ENCODE measurements at places on chromosomes 2 and 18. TPM values are rescaled to one million over a fixed set of nuclear protein-coding genes. Genes with fewer than 3 reads are reported as not detected.

Gene G6PC2
- total RNA-seq: not detected

Gene TGIF1
- total RNA-seq: 37.5 TPM

Gene NCK2
- total RNA-seq: 30.8 TPM

Gene ZBTB7C
- total RNA-seq: 0.50 TPM

Gene UNC80
- not detected for total RNA-seq

Gene PLEKHH2
- 4.5 TPM for total RNA-seq

Gene PSMA8
- total RNA-seq: not detected

Gene LBX2
- 1.6 TPM for total RNA-seq

Gene ANKRD39
- 21.5 TPM for total RNA-seq

Gene AP1S3
- total RNA-seq: 6.4 TPM

Gene NT5DC4
- not detected for total RNA-seq

Gene HRH4
- not detected for total RNA-seq

Gene SERPINB12
- total RNA-seq: not detected

Gene NUP35
- total RNA-seq: 41.9 TPM

Gene CGREF1
- 2.1 TPM for total RNA-seq

Gene ZNF385B
- total RNA-seq: not detected

Gene MC2R
- total RNA-seq: not detected

Gene MC4R
- not detected for total RNA-seq

Gene SKOR2
- not detected for total RNA-seq

Gene RAD51AP2
- total RNA-seq: not detected

Gene APCDD1
- not detected for total RNA-seq

Gene TLX2
- total RNA-seq: not detected

Gene TXNDC2
- total RNA-seq: not detected

Gene HOXD13
- total RNA-seq: 0.06 TPM

Gene TNFRSF11A
- not detected for total RNA-seq

Gene LDLRAD4
- 0.09 TPM for total RNA-seq

Gene DNAJB2
- 57.8 TPM for total RNA-seq

Gene PECR
- 24.7 TPM for total RNA-seq

Gene LPIN2
- total RNA-seq: 13.7 TPM

Gene CPS1
- 16.0 TPM for total RNA-seq

Gene KCNG2
- not detected for total RNA-seq

Gene MOGAT1
- total RNA-seq: not detected

Gene SIX2
- 3.6 TPM for total RNA-seq

Gene ASNSD1
- 58.3 TPM for total RNA-seq

Gene PPP1R7
- 140 TPM for total RNA-seq

Gene PELI1
- 7.0 TPM for total RNA-seq

Gene OTOS
- total RNA-seq: not detected

Gene FZD7
- 90.7 TPM for total RNA-seq

Gene GDF7
- 0.03 TPM for total RNA-seq

Gene OBSL1
- 53.1 TPM for total RNA-seq

Gene CIAO1
- total RNA-seq: 86.9 TPM

Gene BABAM2
- 24.6 TPM for total RNA-seq

Gene DNAJC5G
- not detected for total RNA-seq

Gene MPP4
- total RNA-seq: 5.3 TPM

Gene CD207
- not detected for total RNA-seq

Gene KYNU
- not detected for total RNA-seq

Gene CRYGD
- not detected for total RNA-seq

Gene PRKAG3
- total RNA-seq: not detected

Gene MREG
- 1.9 TPM for total RNA-seq

Gene IKZF2
- 2.1 TPM for total RNA-seq

Gene STON1
- 8.8 TPM for total RNA-seq

Gene SLC4A5
- total RNA-seq: not detected

Gene CLEC4F
- not detected for total RNA-seq

Gene BCL11A
- total RNA-seq: 0.03 TPM

Gene TMEM178A
- 0.13 TPM for total RNA-seq

Gene REG1B
- total RNA-seq: not detected
